ENCODE measurements at places on chromosomes 2 and 18. TPM values are rescaled to one million over a fixed set of nuclear protein-coding genes. Genes with fewer than 3 reads are reported as not detected.

Gene ABCG8
- total RNA-seq: not detected

Gene ABHD3
- 6.4 TPM for total RNA-seq

Gene TBR1
- not detected for total RNA-seq

Gene NTSR2
- total RNA-seq: not detected

Gene INHBB
- total RNA-seq: 0.09 TPM

Gene CYP26B1
- 0.14 TPM for total RNA-seq

Gene IL18RAP
- total RNA-seq: not detected

Gene SULT1C2
- 0.83 TPM for total RNA-seq
